ENCODE measurements at places on chromosomes 12 and 14.

DNA sequence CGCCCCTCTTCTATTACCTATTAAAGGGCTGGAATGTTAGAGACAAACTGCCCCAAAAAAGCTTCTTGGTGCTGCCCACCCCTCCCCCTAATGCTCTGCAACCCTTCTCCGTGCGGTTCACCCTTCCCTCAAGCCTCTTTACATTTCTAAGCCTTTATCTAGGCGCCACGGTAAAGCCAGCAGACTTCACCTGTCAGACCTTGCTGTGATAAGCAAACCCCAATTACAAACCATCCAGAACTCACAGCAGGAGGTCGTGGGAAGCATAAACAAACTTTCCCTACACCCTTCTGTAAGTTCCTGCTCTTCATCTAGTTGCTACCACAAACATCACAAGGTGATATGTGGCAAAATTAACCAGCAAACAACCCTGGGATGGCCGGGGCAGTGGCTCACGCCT, 56.8 kb downstream of the MOK start:
- DNase-seq, result no peak

DNA sequence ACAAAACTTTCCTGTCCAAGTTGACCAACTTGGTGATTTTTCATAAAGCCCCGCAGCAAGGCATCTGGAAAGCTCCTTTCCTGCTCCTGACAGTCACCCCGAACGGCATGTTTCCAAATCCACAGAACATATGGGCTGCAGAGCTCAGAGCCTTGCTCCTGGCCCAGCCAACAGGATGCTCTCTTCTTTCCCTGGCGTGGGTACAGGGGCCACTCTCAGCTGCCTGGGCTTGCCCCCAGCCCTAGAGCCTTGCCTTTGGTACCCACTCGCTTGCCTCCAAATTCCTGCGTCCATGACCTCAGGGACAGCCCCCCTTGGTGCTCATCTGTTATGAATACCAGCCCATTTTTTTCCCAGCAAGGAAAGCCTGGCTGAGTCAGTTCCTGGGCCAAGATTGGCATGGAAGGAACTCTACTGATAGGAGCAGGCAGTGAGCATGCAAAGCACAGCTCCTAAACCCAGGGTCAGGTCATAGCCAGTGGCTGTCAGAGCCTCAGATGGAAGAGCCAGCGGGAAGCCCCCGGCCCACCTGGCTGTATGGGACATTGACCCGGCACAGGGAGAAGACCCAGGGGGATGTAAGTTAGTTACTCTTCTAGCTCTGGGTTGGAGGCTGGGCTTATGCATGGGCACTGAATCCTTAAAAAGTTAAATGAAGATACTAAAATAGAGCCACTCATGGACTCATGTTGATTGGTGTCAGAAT, 105.3 kb upstream of the RTL1 start:
- DNase-seq, result no peak

DNA sequence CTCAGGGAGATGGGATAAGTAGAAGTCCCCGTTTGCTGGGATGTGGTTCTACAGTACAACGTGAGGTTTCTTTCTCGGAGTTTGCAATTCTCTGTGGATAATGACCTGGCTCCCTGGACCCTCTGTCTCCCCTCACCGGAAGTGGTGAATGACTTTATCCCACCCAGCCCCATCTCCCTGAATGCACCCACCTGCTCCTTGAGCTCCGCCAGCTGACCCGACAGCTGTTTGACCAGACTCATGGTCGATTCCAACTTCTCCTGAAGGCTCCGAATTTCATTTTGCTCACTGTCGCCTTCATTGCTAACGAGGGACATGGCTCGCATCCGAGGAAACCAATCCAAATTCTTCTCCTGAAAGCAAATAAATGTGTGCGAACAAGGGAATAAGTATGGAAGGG, 144.6 kb downstream of the SSPN start:
- DNase-seq, result no peak

GRCh38 chr12:114685869-114686268, 1.9 kb upstream of the TBX3 start:
- DNase-seq, result no peak

- DNase-seq, result no peak
Observed at GRCh38 chr14:88007608-88008007, 2.7 kb downstream of the GPR65 start.

- peak; percentile 35 for DNase-seq
Observed at GRCh38 chr12:112850383-112850782, 56.4 kb upstream of the OAS1 start.

Data from Ammon's horn (tissue), 1 donor.